ENCODE measurements at places on chromosomes 1 and 21.

DNA sequence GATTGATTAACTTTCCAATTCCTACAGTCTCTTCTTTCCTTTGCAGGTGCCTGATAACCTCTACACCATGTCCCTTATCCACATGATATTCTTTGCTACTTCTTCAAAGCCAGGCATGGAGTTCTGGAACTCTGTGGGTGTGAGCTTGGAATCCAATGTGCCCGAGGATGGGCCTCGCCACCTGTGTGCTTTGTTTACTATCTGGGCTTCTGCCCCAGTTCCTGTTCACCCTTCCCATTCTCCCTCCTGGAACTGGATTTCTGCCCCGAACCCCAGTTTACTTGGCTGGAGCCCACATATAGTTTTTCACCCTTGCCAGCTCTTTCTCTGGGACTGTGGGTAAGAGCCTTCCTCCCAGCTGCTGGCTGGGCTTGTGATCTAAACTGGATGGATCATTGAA is 75.2 kb upstream of the AK4 start:
- peak; percentile 44 for DNase-seq

DNA sequence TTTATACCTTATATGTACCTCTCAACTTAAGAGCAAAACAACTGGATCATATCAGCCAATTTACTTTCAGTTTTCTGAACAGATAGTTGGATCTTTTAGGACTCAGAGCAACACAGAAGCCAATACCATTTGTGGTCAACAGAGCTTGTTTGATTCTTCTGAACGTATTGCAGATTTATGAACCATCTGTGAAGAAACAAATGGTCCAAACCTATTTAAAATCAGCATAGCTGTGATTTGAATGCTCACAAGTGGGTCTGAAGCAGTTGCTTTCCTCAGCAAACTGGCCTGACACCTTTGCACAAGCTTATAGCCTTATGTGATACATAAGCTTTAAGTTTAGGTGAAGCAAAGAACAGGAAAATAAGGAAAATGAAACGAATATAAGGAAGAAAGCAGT is 147.6 kb downstream of the LRRIQ3 start:
- DNase-seq: no peak

- DNase-seq: no peak
Measured at GRCh38 chr1:40401473-40402201, 28.1 kb downstream of the SMAP2 start.

DNA sequence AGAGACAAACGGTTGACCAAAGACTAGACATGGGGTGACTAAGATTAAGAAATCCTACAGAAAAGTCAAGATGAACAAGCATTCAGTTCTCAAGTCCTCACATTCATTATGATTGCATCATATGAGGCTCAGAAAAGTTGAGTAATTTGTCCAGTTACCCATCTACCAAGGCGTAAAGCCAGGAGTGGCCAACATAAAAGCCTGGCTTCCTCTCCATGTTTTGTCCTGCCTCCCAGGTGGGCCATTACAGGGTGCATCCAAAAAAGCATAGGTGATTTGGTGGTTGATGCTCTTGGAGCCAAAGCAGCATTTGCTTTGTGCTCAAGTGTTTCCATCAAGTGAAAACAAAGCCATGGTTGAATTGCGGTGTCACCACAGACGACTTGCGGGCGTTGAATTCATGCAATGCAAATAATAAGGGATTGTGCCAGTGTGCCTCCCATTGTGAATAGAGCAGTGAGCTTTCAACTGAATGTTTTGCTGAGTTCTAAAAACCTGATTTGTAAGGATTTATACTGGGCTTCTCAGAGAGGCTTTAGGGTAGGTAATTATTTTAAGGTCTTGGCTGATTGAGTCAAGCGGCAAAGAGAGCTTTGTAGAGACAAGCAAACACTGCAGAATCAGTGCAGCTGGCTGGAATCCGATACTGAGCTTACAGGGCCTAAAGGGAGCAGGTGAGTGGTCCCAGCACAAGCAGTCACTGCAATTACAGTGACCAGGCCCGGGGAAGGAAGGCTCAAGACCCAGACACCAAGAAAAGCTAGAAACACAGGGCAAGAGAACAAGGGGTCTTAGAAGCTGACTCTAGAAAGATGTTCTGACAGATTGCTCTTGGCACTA is 54.1 kb downstream of the KCNJ15 start:
- DNase-seq: no peak

DNA sequence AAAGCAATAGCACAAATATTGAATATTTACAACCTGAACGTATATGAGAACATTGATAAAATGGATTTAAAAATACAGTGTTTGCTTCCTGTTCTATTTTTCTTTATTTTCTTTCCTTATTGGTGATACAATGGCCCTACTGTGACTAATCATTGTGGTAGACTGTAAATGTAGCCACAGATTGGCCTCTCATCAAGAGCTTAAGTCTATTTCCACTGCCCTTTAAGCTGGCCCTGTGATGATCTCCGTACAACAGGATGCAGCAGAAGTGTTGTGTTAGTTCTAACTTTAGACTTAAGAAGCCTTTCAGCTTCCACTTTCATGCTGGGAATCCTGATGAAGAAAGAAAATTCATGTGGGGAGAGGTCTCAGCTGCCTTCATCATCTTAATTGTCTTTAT is 285.6 kb upstream of the B3GALT2 start:
- no peak for DNase-seq

GRCh38 chr1:112850034-112850757 is 105.8 kb downstream of the SLC16A1 start:
- no peak for DNase-seq

GRCh38 chr21:14078746-14079375 is 131.9 kb downstream of the LIPI start:
- DNase-seq: no peak

DNA sequence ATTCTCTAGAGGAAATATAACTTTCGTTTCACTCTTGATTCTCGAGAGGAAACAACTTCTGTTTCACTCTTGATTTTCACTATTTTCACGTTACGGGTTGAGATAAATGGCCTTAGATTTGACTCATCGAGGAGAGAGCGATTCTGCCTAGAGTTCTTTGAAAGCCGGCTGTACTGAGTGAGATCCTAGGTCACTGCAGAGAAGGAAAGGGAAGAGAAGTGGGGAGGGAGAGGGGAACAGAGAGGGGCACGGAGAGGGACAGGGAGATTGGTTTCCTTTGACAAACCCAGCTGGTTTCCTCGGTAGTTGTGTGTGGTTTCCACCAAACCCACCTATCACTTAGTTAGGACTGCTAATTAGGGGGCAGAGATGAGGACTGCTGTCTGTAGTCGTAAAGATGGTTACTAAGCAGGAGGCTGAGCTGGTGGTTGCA is 21.6 kb upstream of the GPR137B start:
- no peak for DNase-seq

GRCh38 chr21:42674351-42674940 is 21.0 kb downstream of the PDE9A start:
- peak; percentile 12 for DNase-seq

DNA sequence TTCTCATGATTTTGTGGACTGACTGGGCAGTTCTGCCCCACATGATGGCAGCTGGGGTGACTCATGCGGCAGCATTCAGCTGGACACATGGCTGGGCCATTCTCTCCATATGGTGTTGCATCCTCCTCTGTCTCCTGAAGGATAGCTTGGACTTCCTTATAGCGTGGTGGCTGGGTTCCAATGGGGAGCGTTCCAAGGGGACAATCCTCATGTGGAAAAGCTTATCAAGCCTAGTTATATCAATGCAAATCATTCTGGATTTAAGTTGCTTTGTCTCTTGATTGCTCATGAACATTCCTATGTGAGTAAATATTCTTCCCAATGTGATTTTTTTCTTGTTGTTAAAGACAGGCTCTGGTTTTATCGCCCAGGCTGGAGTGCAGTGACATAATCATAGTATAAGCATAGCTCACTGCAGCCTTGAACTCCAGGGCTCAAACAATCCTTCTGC is 13.2 kb upstream of the SLC2A1 start:
- DNase-seq: peak; percentile 40

GRCh38 chr21:45203983-45204382 is 83.7 kb downstream of the POFUT2 start:
- no peak for DNase-seq

- peak; percentile 78 for DNase-seq
Measured at GRCh38 chr1:206415942-206416341, 54.3 kb upstream of the IKBKE start.

- DNase-seq: no peak
Measured at GRCh38 chr1:228648647-228649383, 86.5 kb upstream of the RHOU start.

DNA sequence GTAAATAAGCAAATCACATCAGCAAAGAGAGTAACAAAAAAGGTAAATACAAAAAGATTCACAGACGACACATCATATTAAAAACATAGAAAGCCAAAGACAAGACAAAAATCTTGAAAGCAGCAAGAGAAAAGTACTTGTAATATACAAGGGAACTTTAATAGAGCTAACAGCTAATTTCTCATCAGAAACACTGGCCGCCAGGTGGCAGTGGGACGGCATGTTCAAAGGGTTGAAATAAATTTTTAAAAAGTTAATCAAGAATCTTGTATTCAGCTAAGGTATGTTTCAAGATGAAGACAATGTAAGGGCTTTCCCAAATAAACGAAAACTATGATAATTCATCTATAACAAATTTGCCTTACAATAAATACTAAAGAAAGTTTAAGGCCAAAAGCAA is 358.1 kb downstream of the LRRIQ3 start:
- no peak for DNase-seq

DNA sequence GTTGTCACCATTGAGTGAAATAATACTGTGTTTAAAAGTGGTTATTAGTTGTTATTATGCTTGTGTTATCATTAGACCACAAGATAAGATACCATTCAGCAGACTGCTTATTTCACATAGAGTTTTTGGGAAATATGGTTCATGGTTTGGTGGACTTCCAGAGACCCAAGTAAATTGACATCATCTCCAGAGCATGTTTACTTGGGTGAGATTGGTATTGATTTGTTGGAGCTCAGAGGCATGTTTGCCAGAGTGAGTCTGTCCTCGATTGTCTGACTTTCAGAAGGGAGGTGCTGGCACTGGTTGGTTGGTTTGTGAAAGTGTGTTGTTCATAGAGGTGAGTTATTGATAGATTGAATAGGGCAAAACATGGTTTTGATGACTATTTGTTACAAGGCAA is 291.4 kb downstream of the TGFB2 start:
- DNase-seq: no peak

- DNase-seq: no peak
Measured at GRCh38 chr1:29438991-29439390, 202.7 kb downstream of the PTPRU start.

GRCh38 chr21:37341254-37341960 is 25.2 kb upstream of the DYRK1A start:
- DNase-seq: no peak

DNA sequence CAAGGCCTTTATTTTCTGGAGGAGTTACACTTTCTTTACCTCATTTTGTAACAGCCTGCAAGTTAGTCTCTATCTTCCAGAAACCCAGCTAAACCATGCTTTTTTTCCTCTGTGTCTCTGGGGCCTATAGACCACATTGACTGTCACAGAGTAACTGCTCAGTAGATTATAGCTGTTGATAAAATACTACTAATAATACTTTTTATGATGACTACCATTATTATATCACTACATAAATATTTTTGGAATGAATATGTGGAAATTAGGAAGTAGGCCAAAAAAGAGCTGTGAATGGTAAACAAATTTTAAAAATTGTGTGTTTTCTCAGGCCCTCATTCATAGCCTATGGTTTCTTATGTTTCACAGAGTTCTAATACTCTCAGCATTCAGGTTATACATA is 233.1 kb upstream of the USP24 start:
- no peak for DNase-seq

DNA sequence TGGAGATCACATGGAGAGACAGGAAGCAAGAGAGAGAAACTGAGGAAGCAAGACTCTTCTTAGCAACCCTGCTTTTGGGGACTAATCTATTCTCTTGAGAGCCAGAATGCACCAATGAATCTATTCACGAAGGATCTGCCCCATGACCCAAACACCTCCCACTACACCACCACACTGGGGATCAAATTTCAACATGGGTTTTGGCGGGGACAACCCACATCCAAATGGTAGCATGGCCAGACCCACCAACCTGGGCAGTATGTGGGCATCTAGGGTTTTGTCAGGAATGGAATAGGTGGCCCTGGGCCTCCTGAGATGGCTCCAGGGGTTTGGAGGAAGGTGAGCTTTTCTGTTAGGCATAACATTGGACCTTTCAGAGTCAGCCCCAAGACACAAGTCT is 33.7 kb downstream of the NENF start:
- no peak for DNase-seq

DNA sequence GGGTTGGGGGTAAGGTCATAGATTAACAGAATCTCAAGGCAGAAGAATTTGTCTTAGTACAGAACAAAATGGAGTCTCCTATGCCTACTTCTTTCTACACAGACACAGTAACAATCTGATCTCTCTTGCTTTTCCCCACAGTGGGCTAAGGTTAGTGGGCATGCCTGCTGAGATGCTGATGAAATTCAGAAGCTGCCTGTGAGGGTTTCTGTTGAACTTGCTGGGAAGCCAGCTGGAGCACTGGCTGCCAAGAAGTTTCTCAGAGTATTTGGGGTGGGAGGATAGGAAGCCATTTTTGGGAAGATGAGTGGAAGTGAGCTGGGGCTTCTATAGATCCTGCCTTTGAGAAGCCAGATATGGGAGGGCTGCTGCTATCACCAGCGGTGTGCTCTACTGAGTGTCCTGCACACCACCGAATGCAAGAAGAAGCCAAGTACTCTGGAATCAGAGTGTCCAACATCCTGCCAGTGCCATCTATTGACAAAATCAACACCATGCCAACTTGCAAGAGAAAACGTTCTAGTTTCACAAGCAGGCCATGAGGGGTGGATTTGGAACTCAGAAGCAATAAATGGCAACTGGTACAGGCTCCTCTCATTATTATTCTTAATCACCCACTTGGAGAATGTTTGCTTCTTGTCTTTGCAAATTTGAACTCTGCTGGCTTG is 102.7 kb downstream of the PTPRU start:
- DNase-seq: no peak

DNA sequence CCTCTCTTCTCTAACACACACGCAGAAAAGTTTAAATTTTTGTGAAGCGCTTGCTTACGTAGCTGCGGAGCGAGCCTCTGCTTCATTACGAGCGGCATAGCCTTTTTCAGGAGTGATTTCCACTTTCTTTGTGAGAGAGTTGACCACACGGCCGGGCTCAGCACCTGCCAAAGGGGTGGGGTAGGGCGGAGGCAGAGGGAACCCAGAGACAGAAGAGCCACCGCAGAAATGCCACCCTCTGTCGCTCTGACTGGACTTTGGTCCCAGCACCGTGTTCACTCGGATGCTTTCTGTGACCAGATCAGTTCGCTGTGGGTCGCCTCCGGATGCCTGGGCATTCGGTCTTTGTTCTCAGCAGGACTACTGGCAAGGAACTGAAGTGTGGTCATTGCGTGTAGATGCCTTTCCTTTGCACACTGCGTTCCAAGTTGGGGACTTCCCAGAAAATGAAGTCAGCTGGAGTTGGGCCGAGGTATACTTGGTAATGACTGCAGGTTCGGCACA is 883 bp downstream of the CHODL start:
- DNase-seq: no peak

DNA sequence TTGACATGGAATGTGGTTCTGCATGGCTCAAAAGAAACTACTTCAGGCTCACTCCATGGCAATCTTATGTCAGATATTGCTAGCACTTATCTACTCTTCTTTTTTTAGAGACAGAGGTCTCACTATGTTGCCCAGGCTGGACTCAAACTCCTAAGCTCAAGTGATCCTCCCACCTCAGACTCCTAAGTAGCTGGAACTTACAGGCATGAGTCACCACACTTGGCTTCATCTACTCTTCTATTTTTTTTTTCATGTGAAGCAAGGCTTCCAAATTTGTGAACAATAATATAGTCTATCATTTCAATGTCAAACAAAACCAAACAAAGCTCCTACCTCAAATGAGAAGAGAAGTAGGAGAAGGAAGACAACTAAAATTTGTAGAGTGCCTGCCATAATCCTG is 7.5 kb upstream of the PSEN2 start:
- peak; percentile 32 for DNase-seq
